ENCODE measurements at places on chromosomes 5 and 9.

DNA sequence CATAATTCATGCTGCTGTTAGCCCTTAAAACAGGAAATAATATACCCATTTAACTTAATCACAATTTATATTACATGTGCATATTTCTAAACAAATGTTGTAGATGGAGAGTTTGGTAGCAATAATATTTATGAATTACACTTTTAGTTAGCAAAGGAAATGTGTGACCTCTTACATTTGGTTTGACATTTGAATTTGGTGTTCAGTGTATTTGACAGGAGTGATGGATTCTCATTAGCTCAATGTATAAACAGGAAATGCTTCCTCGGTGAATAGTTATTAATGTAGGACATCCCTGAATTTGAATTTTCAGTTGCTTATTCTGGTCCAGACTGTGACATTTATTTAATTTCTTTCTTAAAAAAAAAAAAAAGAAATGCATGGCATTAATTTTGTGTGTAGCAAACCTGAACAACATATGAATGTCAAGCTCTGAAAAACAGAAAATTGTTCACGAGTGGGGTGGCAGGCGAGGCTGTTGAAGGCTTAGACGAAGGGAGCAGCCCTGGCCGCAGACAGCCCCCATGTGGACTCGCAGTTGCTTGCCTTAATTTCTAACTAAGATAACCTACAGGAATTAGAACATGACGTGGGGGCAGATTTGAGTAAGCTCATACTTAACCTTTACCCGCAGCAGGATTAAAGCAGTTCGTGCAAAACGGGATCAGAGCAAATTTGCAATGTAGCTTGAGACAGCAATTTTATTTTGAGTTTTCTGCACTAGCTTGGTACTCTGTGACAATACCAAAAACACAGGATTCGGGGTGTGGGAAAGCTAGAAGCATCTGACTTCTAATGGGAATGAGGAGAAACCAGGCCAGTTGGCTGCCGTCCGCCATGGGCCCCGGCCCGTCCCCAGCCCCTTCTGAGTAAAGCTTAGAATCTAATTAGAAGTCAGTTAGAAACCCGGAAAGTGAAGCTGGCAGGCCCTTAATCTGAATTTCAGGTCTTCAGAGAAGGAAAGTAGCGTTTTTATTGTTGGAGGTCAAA is 134.3 kb downstream of the MACROH2A1 start:
- H3K27ac ChIP-seq, result no peak overlapping the region
- no peaks in the 10 kb centered on the region for H3K36me3 ChIP-seq
- ATAC-seq, result no peak
- H3K4me3 ChIP-seq, result no peak overlapping the region
- no peaks in the 10 kb centered on the region for H3K4me1 ChIP-seq
- H3K27me3 ChIP-seq, result peaks cover 40% of the 10 kb centered on the region

GRCh38 chr9:8850914-8851313 is 1051.3 kb upstream of the DMAC1 start:
- no peak overlapping the region for H3K4me3 ChIP-seq
- no peak for ATAC-seq
- no peak overlapping the region for H3K27ac ChIP-seq
- H3K36me3 ChIP-seq, result no peaks in the 10 kb centered on the region
- H3K4me1 ChIP-seq, result no peaks in the 10 kb centered on the region
- H3K27me3 ChIP-seq, result peaks cover 3% of the 10 kb centered on the region

DNA sequence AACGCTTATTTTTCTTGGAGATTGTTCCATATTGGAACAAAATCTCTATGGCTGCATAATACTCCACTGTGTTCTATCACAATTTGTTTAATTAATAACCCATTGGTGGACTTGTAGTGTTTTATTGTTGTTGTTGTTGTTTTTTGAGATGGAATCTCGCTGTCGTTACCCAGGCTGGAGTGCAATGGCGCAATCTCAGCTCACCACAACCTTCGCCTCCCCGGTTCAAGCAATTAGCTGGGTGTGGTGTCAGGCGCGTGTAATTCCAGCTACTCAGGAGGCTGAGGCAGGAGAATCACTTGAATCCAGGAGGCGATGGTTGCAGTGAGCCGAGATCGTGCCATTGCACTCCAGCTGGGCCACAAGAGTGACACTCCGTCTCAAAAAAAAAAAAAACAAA is 38.7 kb downstream of the SPRY4 start:
- no peak for ATAC-seq
- H3K36me3 ChIP-seq, result no peaks in the 10 kb centered on the region
- peaks cover 9% of the 10 kb centered on the region for H3K4me1 ChIP-seq
- H3K4me3 ChIP-seq, result no peak overlapping the region
- H3K27ac ChIP-seq, result no peak overlapping the region

DNA sequence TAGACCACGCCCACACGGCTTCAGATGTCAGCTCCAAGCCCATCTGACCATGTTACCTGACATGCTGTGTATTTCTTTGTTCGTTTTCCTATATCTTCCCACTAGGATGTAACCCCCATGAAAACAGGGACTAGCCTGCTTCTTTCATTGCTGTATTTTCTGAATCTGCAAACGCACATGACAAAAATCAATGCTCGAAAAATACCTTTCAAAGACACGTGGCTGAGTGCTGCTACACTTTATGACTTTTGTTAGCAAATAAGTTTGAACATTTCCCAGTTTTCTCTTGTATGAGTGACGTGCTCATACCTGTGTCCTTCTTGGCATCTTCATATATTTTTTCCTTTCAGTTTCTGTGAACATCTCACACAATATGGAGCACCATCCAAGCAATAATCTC is 181.3 kb upstream of the IRX1 start:
- ATAC-seq, result no peak
- peaks cover 7% of the 10 kb centered on the region for H3K36me3 ChIP-seq
- peaks cover 9% of the 10 kb centered on the region for H3K27me3 ChIP-seq
- no peak overlapping the region for H3K4me3 ChIP-seq
- H3K27ac ChIP-seq, result no peak overlapping the region

- no peak overlapping the region for H3K27ac ChIP-seq
- H3K4me3 ChIP-seq, result no peak overlapping the region
- peaks cover 24% of the 10 kb centered on the region for H3K4me1 ChIP-seq
- H3K36me3 ChIP-seq, result peaks cover 11% of the 10 kb centered on the region
- no peaks in the 10 kb centered on the region for H3K27me3 ChIP-seq
- ATAC-seq, result no peak
These were observed 53.7 kb downstream of the LHFPL2 start for GRCh38 chr5:78594610-78595457.
